ENCODE measurements at places on chromosomes 5 and 9.

- no peak for DNase-seq
Observed at GRCh38 chr5:104421431-104421830, 858.8 kb upstream of the NUDT12 start.

GRCh38 chr9:75088646-75089372 is 495 bp downstream of the OSTF1 start:
- peak; percentile 60 for DNase-seq

GRCh38 chr5:150394912-150395687 is 17.6 kb downstream of the CD74 start:
- DNase-seq: no peak

- DNase-seq: no peak
Observed at GRCh38 chr9:131111186-131111853, 14.1 kb upstream of the NUP214 start.

DNA sequence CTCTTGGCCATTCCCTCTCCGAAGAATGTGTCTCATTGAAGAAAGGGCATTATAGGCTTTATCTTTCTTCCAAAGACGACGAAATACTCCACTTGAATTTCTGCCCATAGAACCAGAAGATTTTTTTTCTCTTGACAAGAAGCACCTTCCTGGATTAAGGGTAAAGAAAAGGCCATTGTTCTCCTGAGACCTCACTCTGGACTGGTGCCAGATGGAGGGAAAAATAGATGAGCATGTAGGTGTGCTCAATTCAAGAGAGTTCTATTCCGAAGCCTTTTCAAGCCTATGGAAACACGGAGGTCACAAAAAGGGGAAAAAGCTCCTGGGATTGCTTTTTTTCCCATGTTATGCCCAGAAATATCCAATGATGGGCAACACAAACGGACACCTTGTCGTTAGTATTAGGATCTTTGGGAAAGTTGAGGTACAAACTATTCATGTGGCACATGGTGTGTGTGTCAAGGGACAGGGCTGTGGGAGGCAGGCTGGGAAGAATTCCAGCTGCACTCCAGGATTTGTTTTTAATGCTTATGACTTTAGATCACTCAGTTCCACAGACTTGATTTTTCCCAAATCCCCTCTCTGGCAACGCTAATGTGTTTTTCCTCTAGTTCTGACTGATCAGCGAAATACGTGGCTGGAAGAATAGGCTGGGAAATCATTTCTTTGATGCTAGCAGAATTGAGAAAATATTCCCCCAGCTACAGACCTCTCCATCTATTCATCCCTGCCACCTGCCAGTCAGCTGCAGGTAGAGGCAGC is 89.9 kb downstream of the SIL1 start:
- DNase-seq: no peak

- DNase-seq: no peak
Observed at GRCh38 chr5:131637694-131638093, 2.7 kb upstream of the RAPGEF6 start.

- no peak for DNase-seq
Observed at GRCh38 chr9:33923998-33924701, 107.2 kb downstream of the UBE2R2 start.

DNA sequence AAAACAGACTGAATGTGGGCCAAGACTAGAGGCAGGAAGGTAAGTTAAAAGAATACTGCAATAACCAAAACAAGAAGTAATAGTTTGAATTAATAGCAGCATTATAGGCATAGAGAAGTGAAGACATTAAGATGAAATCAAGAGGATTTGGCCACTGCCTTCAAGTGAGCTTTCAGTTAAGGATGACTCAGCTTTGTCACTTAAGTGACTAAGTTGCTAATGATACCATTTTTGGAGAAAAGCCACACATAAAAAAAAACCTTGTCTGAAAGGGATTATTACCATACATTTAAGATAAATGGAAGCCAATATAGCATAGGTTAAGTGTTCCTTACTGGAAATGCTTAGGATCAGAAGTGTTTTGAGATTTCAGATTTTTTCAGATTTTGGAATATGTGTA is 57.0 kb downstream of the ECPAS start:
- DNase-seq: no peak

- DNase-seq: no peak
Observed at GRCh38 chr5:95900383-95900958, 61.2 kb downstream of the ELL2 start.

GRCh38 chr5:62043289-62044280 is 262.4 kb upstream of the KIF2A start:
- DNase-seq: no peak

GRCh38 chr9:92762196-92762595 is 2.4 kb downstream of the BICD2 start:
- DNase-seq: no peak

DNA sequence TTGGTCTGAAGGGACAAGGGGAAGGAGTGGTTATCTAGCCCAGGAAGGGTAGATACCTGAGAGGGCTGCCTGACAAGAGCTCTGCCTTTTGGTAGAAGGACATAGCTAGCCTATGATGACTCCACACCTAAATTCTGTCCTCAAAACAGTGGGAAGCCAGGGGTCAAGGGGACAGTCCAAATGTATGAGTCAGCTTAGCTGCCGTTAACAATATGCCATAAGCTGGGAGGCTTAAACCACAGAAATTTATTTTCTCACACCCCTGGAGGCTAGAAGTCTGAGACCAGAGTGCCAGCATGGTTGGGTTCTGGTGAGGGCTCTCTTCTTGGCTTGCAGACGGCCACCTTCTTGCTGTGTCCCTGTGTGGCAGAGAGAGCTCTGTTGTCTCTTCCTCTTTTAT is 306.4 kb downstream of the NTRK2 start:
- DNase-seq: no peak

- no peak for DNase-seq
Observed at GRCh38 chr5:63293317-63293716, 668.9 kb downstream of the HTR1A start.

DNA sequence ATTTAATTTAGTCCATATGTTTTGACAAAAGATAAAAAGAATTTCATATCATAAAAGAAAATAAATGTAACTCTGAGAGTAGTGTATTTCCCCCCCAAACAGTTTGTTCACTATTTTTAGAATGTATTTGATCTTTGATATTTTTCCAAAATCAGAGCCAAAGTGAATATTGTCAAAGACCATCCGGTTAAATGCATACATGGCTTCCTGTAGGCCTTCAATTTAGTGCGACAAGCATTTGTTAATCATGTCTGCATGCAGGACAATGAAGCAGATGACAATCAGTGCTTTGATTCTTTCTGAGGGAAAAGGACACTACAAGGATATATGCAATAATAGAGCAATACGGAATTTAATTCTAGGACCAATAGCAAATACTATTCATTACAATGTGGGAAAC is 79.8 kb downstream of the ACTBL2 start:
- no peak for DNase-seq

DNA sequence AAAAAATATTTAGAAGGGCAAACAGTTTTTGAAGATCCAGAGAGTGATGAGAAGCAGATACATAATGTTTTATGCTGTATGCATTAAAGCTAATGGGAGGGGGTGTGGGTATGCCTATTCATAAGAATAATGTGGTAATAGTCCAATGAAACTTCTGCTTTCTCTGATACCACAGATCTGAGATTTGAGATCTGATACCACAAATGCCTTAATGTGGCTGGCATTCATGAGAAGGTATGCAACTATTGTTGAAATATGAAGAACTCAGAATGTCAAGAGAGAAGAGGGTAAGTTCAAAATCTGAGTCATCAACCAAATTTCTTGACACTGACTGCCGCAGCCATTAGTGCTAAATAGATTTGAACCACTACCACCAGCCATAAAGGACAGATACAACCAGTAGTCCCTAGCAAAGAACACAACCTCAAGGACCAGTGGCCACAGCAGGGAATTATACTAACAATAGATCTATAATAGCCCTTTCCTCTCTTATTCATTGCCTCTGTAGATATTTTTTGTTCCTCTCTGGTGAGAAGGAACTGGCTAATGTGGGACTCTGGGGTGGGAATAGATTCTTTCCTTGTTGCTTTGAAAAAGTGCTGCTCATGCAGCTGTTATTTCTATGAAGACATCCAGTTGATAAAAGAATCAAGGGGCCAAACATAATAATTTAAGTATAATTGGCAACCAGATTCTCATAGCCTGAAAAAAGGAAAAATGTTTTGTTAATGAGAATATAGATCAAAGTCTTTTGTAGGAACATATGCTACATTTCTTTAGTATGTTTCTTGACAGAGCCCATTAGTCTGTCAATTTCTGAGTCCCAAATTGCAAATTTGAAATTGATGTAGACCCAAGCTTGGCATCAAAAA is 256.5 kb upstream of the ZNF608 start:
- DNase-seq: no peak

- DNase-seq: no peak
Observed at GRCh38 chr9:12230708-12231107, 462.5 kb upstream of the TYRP1 start.

DNA sequence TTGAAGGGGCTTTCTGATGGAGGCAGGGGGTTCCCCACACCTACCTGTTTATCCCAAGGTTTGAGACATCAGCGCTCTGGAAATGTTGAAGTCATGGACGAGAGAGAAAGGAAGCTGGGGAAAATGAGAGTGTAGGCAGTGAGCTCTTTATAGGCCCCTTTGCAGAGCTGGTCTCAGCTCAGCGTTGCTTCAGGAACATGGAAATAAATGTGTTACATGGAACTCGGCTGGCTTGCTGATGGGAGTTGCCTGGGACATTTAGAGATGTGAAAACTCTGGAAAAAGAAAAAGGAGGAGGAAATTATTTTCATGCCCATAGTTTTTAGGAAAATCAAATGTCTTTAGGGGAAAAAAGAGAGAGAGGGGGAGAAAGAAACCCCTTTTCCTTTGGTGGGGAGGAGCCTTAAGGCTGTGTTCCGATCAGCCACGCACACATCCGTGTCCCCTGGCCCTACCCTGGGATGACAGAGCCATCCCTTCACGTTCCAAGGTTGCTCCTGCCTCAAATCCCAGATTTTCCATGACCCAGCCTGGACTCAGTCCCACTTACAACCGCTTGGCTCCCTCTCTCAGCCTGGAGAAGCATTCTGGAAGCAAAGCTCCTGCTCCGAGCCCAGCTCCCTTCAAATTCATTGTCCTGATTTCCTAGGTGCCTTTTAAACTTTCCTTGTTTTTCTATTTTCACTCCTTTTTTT is 78.3 kb downstream of the COL27A1 start:
- no peak for DNase-seq

GRCh38 chr5:176927562-176927961 is 28.4 kb upstream of the HK3 start:
- no peak for DNase-seq

DNA sequence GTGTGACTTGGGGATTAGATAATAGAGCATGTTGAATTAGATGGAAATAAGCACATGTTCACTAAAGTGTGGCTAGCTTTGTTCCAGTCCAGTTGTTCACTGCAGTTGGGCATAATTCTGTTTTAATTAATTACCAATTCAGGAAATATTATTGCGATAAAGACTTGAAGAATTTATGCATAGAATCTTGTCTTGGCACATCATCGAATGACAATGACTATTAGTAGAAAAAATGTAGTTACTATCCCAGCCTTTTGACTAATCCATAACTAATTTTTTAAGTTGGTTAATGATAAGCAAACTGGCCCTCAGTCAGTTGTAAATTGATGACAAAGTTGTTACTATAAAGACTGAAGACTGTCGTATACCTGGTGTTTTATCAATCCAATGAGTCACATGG is 10.5 kb downstream of the LNPEP start:
- DNase-seq: no peak

DNA sequence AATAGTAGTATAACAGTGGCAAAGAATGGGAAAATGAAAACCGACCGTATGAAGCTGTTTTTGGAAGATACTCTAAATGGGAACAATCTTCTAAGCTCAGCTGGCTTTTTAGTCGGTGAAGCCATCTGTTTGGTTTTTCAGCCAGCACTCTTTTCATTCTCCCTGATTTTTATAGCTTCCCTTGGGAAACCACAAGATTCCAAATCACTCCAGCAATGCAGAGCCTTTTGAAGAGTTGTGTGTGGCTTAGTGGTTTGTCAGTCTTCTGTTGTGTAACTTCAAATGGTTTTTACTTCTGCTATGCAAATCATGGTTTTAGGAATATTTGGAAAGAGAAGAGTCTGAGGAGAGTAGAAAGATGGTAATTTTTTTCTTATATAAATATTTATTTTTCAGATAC is 180.7 kb downstream of the KDM4C start:
- no peak for DNase-seq

DNA sequence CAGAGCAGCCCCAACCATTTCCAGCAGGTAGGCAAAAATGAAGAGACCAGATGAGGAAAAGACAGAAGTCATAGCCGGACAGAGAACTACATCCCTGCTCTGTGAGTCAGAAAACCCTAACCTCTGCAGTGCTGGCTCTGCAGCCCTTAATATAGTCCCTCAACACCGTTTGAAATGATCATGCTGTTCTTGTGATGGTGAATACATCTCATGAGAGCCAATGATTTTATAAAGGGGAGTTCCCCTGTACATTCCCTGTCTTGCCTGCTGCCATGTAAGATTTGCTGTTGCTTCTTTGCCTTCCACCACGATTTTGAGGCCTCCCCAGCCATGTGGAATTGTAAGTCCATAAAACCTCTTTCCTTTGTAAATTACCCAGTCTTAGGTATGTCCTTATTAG is 216.8 kb upstream of the RFX3 start:
- DNase-seq: no peak

- no peak for DNase-seq
Observed at GRCh38 chr5:172906888-172907287, 52.3 kb upstream of the RPL26L1 start.

DNA sequence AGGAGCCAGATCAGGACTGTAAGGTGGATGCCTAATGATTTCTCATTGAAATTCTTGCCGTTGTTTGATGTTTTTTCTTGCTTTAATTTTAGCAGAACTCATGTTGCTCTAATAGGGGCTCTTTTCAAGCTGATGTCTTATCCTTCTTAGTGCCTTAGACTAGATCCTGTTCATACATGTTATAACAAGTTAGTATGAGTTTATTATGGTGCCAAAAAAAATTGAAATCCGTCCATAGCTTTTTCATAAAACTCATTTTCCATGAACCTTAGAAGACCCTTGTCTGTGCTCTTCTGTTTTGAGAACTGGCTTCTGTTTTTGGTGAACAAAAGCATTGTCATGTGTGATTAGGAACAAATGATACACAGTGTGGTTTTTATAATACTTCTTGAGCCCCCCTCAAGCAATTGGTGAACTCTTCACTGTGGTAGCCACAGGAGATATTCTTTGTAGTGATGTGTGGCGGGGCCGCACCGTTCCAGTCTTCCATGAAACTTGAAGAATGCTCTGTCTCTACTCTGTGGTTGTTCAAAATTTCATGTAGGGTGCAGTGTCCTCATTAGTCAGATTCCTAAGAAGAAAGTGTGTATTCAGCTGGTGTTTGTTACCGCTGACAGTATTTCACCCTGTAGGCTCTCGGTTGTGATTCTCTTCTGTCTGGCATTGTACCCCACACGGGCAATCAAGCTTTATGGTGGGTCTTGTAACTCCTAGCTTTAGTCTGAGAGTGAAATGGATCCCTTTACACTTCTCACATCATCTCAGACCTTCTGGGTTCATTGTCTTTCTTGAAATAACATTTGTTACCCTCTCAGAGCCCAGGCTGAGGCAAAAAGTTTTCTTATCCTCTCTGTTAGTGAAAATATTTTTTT is 10.7 kb downstream of the OTULIN start:
- DNase-seq: no peak
